ENCODE measurements at places on chromosomes 7 and 10. TPM values are rescaled to one million over a fixed set of nuclear protein-coding genes. Genes with fewer than 3 reads are reported as not detected.

- no peaks in the 10 kb centered on the region for H3K4me1 ChIP-seq
- peaks cover 3% of the 10 kb centered on the region for H3K27me3 ChIP-seq
- H3K4me3 ChIP-seq = no peak overlapping the region
- H3K36me3 ChIP-seq = no peaks in the 10 kb centered on the region
- peak; percentile 66 for DNase-seq
- H3K27ac ChIP-seq = no peak overlapping the region
Measured at GRCh38 chr10:127694580-127695193, 42.3 kb upstream of the FOXI2 start.

CNPY1 gene
- 2.4 TPM for total RNA-seq

ITPRIP gene
- 15.6 TPM for total RNA-seq

- no peak within 1 kb of the TSS for H3K4me3 ChIP-seq
- no peaks in the 10 kb centered on the region for H3K4me1 ChIP-seq
- no peaks in the 10 kb centered on the region for H3K27me3 ChIP-seq
- H3K36me3 ChIP-seq = no peaks in the 10 kb centered on the region
Measured at GRCh38 chr7:116030651-116031276, at the start of gene TFEC. TFEC (minus strand) TSS chr7:116030763; CDS start chr7:115984441, 46,322 bp downstream.

DNA sequence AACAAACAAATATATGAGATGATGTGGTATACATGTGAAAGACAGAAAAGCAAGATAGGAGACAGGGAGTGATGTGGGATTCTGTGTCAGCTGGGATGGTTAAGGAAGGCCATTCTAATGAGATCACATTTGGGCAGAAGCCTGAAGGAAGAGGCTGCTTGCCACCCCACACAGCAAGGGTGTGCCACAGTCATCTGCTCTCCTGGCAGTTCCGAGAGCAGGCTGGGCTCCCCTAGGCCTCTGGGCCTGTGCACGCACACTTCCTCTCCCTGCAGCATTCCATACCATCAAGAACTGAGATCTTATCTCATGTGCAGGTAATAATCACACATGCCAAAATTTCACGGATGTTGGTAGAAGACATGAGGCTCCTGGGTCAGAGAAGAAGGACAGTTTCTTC lies 43.1 kb downstream of the SYPL1 start:
- no peaks in the 10 kb centered on the region for H3K27me3 ChIP-seq
- no peak for DNase-seq
- no peak overlapping the region for H3K4me3 ChIP-seq
- peaks cover 28% of the 10 kb centered on the region for H3K4me1 ChIP-seq
- H3K27ac ChIP-seq = no peak overlapping the region
- H3K36me3 ChIP-seq = no peaks in the 10 kb centered on the region

- no peak overlapping the region for H3K4me3 ChIP-seq
- no peaks in the 10 kb centered on the region for H3K27me3 ChIP-seq
- DNase-seq = no peak
- no peaks in the 10 kb centered on the region for H3K4me1 ChIP-seq
Measured at GRCh38 chr10:100254191-100254590, 13.2 kb downstream of the CWF19L1 start.

- peak overlapping the region; percentile 92 for H3K27ac ChIP-seq
- peaks cover 74% of the 10 kb centered on the region for H3K4me1 ChIP-seq
- H3K4me3 ChIP-seq = peak overlapping the region; percentile 90
- H3K27me3 ChIP-seq = peaks cover 23% of the 10 kb centered on the region
Measured at GRCh38 chr10:79243181-79244067, 103.8 kb upstream of the PPIF start.

GRCh38 chr7:157555944-157556641 lies 219.3 kb downstream of the DNAJB6 start:
- H3K4me3 ChIP-seq = no peak overlapping the region
- no peaks in the 10 kb centered on the region for H3K27me3 ChIP-seq
- H3K27ac ChIP-seq = no peak overlapping the region
- no peak for DNase-seq
- H3K36me3 ChIP-seq = peaks cover 7% of the 10 kb centered on the region

ARHGAP22 gene
- 5.2 TPM for total RNA-seq

DNA sequence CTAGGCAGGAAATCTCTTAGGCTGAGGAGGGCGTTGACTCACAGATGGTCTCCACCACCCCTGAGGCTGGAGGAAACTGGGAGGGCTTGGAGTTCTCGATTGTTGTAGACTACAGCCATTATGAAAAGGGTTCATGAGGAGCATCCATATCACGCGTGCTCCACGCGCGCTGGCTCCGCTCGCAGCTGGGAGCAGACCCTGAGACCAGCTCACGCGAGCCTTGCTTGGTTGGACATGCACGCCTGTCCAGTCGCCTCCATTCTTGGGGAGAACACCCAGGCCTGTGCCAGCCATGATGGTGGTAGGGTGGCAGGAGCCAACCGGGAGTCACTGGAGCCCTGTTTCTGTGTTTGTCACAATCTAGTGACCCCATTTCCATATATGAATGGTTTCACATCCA lies 139.1 kb downstream of the TCERG1L start:
- H3K4me3 ChIP-seq = no peak overlapping the region
- H3K4me1 ChIP-seq = no peaks in the 10 kb centered on the region
- no peak for DNase-seq
- H3K36me3 ChIP-seq = no peaks in the 10 kb centered on the region
- H3K27me3 ChIP-seq = no peaks in the 10 kb centered on the region

DNA sequence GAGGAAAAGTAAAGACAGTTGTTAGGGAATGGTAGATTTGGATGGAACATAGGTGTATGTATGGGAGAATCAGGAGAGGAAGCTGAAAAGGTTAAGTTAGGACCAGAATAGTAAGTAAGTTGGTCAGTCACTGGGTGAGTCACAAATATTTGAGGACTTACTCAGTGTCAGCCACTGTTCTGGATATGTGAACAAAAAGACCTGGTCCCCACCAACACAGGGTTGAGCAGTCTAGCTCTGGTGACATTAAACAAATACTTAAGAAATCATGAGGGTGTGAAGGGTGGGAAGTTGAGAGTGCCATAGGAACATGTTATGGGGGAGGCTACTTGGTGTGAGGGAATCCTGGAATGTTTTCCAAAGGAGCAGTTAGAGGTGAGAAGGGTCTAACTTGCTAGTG lies 246.9 kb downstream of the PTEN start:
- no peak overlapping the region for H3K4me3 ChIP-seq
- no peak for DNase-seq
- no peaks in the 10 kb centered on the region for H3K36me3 ChIP-seq

GRCh38 chr10:43205681-43206390 lies 61.0 kb downstream of the RASGEF1A start:
- no peak overlapping the region for H3K27ac ChIP-seq
- no peak for DNase-seq
- H3K36me3 ChIP-seq = no peaks in the 10 kb centered on the region
- no peaks in the 10 kb centered on the region for H3K27me3 ChIP-seq
- no peak overlapping the region for H3K4me3 ChIP-seq
- peaks cover 4% of the 10 kb centered on the region for H3K4me1 ChIP-seq

- H3K4me3 ChIP-seq = peak overlapping the region; percentile 95
- no peak for DNase-seq
- no peak overlapping the region for H3K27ac ChIP-seq
- H3K27me3 ChIP-seq = peaks cover 9% of the 10 kb centered on the region
Measured at GRCh38 chr7:105877736-105878135, 1.3 kb upstream of the ATXN7L1 start.

FGF8 gene
- total RNA-seq = 0.82 TPM

- H3K4me3 ChIP-seq = no peak overlapping the region
Measured at GRCh38 chr10:3892440-3893425, 107.7 kb upstream of the KLF6 start.

AZGP1 gene
- total RNA-seq = 0.52 TPM

GRCh38 chr7:33101906-33102305 lies 7.3 kb downstream of the RP9 start:
- no peak overlapping the region for H3K27ac ChIP-seq
- no peak for DNase-seq
- H3K27me3 ChIP-seq = no peaks in the 10 kb centered on the region

- no peak overlapping the region for H3K27ac ChIP-seq
- no peaks in the 10 kb centered on the region for H3K4me1 ChIP-seq
- H3K4me3 ChIP-seq = no peak overlapping the region
- no peak for DNase-seq
- peaks cover 9% of the 10 kb centered on the region for H3K36me3 ChIP-seq
Measured at GRCh38 chr10:109689785-109690184, 233.5 kb downstream of the XPNPEP1 start.

GRCh38 chr7:50644114-50644513 lies 78.9 kb upstream of the DDC start:
- H3K27me3 ChIP-seq = no peaks in the 10 kb centered on the region
- no peak for DNase-seq
- H3K4me1 ChIP-seq = peaks cover 27% of the 10 kb centered on the region
- no peak overlapping the region for H3K4me3 ChIP-seq

DNA sequence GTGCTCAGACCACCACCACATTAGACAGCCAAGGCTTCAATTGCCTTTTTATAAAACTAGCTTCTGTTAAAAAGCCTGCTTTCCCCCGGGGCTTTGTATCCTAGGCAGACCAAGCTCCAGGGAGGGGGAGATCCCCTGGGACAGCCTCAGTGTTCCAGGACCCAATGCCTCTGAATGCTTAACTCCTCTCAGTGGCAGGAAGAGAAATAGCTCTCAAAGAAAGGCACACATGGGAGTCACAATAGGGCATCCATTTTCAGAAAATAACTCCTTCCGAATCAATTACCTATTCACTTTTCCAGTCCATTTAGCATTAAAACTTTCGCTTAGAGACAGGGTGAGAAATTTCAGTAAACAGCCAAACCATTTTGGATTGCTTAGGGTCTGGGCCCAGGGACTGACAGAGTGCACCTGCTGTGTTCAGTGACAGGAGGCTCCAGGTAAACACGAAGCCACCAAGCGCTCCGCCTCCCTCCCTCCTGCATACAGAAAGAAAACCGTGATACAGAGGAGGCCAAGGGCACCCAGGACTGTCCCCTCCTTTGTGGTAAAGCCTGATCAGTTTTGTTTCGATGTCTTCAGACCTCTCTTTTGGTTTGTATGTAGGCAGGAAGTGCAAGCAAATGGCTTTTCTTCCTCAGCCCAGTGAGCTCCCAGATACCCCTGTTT lies 599.7 kb downstream of the KCNMA1 start:
- no peak overlapping the region for H3K27ac ChIP-seq
- no peak for DNase-seq
- peaks cover 3% of the 10 kb centered on the region for H3K27me3 ChIP-seq

PNLIPRP3 gene
- total RNA-seq = not detected

GRCh38 chr7:158747408-158747807 lies 42.8 kb upstream of the NCAPG2 start:
- no peaks in the 10 kb centered on the region for H3K4me1 ChIP-seq
- no peak for DNase-seq
- H3K27me3 ChIP-seq = no peaks in the 10 kb centered on the region
- H3K27ac ChIP-seq = no peak overlapping the region
- peaks cover 3% of the 10 kb centered on the region for H3K36me3 ChIP-seq

GRCh38 chr7:149884016-149884415 lies 10.2 kb downstream of the ATP6V0E2 start:
- peaks cover 32% of the 10 kb centered on the region for H3K4me1 ChIP-seq
- no peak overlapping the region for H3K4me3 ChIP-seq
- H3K27ac ChIP-seq = no peak overlapping the region
- H3K27me3 ChIP-seq = no peaks in the 10 kb centered on the region
- no peak for DNase-seq

NOLC1 gene
- total RNA-seq = 111 TPM

DNA sequence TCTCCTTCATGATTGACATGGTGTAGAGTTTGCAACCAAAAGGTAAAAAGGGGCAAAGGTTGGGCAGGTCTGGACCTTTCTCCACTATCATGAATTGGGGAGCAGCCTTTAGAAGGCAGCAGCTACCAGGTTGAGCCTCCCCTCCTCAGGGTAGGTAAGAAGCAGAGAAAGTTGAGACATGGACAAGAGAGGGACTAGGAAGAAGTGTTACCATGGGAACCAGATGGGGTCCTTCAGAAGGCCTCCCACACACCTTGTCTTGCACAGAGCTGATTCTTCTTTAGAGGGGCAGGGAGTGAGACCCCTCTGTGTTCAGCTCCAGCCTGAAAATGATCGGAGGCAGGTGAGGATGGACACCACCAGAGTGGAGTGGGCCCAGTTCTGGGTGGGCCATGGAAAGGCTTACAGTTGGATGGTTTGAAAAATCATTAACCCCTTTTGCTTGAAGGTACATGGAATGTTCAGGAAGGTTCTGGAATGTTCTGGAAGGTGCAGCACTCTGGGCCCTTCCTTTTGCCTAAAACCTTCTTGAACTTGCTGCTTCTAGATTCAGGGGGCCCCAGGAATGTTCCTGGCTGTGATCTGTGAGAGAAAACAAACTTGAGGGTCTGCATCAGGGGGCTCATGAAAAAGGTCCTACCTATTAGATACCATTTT lies 7.0 kb downstream of the VPS37D start:
- no peak overlapping the region for H3K27ac ChIP-seq
- no peaks in the 10 kb centered on the region for H3K27me3 ChIP-seq
- peaks cover 12% of the 10 kb centered on the region for H3K36me3 ChIP-seq
- no peak overlapping the region for H3K4me3 ChIP-seq
- peaks cover 6% of the 10 kb centered on the region for H3K4me1 ChIP-seq
- DNase-seq = no peak

CFAP43 gene
- 0.71 TPM for total RNA-seq

TUBB8 gene
- total RNA-seq = 0.68 TPM

DNA sequence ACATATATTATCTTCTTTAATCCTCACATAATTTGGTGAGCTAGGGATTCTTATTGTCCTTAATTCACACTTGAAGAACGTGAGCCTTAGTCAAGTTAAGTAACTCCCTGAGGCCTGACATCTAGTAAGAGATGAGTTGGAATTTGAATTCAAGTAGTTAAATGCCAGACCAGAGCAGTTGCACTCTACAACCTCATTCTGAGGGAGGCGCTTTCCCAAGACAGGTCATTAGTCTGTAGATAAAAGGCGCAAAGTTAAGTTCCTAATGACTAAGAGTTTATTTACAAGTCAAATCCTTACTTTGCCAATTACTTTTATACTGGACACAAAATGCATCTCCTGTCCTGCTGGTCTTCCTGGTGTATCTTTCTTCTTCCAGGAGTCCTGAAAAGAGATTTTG lies 3.6 kb upstream of the EXOC6 start:
- no peak for DNase-seq
- H3K27me3 ChIP-seq = peaks cover 7% of the 10 kb centered on the region
- peaks cover 26% of the 10 kb centered on the region for H3K4me1 ChIP-seq
- H3K27ac ChIP-seq = no peak overlapping the region

- H3K4me1 ChIP-seq = no peaks in the 10 kb centered on the region
- no peaks in the 10 kb centered on the region for H3K36me3 ChIP-seq
- no peak overlapping the region for H3K4me3 ChIP-seq
- DNase-seq = no peak
- H3K27ac ChIP-seq = no peak overlapping the region
Measured at GRCh38 chr10:103467406-103467805, 8.7 kb upstream of the CALHM1 start.

DNA sequence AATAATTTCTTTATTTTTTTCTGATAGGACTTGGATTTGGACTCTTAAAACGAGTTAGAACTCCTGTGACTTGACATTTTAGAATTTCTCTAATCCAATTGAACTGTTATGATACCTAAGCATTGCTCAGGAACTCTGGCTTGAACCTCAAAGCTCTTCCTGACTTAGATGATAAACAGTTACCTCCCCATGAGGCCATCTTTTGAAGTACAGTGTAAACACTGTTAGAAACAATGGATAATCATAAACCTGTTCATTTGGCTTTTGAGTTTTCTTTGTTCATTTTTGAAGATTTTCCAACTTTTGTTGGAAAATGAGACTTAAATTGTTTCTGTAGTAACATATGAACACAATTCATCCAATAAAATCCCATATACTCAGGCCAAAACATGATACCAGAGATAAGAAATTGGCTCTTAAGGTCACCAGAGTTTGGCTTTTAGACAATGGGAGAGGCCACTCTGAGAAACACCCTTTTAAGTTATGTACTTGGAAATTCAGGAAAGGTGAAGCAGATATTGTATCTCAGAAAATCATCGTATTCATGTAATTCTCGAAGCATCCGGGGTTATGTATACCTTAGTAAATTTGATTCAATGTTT lies 59.6 kb downstream of the RUNDC3B start:
- no peak overlapping the region for H3K4me3 ChIP-seq
- H3K27ac ChIP-seq = no peak overlapping the region
- no peaks in the 10 kb centered on the region for H3K4me1 ChIP-seq
- H3K36me3 ChIP-seq = no peaks in the 10 kb centered on the region
- H3K27me3 ChIP-seq = no peaks in the 10 kb centered on the region

Data from neural crest cell (in vitro differentiated cells).